ENCODE measurements at places on chromosomes 2 and 18.

GRCh38 chr2:44759823-44760222 lies 181.7 kb upstream of the SIX3 start:
- no peak for DNase-seq

- DNase-seq = no peak
Observed at GRCh38 chr2:70354264-70354949, 52.5 kb upstream of the FAM136A start.

DNA sequence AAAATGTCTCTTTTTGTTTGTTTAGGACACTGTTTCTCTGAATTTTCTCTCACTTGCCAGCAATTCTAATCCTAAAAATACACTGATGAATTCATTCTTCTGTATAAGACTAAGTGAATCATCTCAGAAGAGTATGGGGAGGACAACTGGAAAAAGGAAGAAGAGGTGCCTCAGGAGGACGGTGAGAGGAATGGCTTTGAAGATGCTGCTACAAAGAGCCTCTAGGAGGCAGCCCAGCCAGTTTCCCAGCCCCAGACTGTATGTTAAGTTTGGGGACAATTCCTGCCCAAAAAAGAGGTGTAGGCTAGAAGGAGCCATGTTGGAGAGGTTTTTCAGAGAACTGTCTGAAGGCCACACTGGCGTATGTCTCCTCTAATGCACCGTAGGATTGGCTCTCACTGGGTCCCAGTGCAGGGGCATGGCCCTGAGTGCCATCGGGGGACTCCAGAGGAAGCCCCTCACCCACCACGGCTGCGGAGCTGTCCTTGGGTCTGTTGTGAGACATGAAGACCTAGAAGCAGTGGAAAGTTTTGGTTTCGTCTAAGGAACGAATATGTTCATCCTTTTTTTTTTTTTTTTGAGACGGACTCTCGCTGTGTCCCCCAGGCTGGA lies 3.1 kb upstream of the SDC1 start:
- DNase-seq = no peak

DNA sequence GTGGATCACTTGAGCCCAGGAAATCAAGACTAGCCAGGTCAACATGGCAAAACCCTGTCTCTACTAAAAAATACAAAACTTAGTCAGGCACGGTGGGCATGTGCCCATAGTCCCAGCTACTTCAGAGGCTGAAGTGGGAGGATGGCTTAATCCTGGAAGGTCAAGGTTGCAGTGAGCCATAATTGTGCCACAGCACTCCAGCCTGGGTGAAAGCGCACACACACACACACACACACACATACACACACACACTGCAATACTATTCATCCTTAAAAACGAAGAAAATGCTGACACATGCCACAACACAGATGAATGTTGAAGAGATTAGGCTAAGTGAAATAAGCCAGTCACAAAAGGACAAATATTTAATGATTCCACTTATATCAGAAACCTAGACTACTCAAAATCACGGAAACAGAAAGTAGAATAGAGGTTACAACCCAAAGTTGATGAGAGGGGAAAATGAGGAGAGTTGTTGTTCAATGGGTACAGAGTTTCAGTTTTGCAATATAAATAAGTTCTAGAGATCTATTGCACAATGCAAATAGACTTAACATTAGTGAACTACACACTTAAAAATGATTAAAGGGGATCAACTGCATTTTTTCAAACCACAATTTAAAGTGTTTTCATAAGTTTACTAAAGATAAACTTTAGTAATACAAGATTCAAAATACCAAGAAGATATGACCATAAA lies 114.5 kb downstream of the USP34 start:
- DNase-seq = no peak

DNA sequence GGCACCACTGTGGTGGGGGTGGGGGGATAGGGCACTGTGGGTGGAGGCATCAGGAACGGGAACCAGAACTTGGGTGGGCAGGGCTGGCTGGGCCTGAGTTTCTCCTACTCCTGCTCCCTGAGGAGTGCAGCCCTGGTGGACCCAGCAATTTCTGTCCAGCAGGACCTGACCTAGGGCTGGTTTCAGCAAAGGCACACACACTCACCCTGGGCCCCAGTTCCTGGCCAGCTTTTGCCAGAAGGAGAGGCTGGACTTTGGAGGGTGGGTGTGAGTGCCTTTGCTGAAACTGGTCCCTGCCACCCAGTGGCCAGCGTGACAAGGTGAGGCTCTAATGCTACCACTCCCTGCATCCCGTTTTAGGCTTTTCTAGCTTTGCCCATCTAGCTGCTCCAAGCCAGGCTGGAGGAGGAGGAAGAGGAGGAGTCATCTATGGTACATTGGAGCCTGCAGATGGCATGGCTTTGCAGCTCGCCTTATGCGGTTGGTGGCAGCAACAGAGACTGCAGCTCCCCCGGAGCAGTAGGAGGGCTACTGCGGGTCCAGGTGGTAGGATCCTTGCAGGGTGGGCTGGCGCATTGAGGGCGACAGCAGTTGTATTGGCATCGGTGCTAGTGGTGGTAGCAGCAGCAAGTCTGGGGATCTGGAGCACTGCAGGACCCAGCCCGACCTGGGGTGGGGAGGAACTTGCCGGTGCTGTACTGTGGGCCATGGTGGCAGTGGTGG lies 40.4 kb upstream of the IMP4 start:
- DNase-seq = no peak

DNA sequence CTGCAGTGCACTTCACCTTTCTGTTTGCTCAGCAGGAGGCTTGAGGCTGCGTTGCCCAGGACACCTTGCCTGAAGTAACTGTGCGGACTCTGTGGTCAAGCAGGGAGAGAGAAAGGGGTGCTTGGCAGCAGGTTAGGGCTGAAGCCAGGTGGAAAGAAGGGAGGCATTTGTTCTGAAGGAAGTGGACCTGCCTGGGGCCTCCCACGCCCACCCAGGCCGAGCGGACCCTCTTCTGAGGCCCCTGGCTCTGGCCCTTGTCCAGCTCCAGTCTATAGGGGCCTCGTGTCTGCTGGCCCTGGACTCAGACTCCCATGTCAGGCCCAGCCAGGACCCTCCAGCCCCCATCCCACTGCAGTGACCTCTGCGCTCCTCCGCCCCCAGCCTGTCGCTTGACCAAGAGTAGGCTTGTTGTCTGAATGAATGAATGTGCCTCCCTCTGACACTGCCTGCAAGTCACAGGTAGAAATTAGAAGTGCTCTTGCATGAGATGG lies 2.5 kb downstream of the SNED1 start:
- no peak for DNase-seq

DNA sequence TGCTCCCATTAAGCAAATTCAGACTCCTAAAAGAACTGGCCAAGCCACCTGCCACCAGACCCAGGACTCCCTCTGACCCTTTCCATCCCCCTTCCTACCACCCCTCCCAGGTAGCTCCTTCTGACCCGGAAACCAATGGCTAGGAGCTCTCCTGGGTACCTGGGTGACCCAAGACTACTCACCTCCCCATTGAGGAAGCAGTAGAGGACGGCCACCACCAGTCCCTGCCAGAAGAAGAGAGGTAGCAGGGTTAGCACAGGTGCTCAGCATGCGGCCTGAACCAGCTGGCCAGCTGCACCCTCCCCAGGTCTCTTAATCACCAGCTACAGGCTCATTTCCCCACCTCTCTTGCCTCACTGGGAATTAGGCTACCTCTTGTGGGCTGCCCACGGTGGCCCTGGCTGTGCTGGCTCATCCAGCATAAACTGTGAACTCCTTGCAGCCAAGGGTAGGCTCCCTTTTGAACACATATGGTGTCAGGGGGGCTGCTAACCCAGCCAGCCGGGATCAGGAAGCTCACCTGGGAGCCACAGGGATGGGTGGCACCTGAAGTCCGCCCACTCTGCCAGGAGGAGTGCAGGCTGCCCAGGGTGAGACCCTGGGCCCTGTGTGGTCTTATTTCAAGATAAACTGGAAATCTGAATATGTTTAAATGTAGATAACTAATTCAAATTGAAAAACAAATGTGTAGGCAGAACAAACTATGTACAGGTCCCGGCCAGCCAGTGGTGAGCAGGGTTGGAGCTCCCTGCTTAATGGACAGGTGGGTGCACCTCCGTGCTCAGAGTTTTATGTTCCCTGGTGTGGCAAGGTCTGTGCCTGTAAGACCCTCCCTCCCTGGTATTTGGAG lies 9.9 kb downstream of the TMEM37 start:
- no peak for DNase-seq

DNA sequence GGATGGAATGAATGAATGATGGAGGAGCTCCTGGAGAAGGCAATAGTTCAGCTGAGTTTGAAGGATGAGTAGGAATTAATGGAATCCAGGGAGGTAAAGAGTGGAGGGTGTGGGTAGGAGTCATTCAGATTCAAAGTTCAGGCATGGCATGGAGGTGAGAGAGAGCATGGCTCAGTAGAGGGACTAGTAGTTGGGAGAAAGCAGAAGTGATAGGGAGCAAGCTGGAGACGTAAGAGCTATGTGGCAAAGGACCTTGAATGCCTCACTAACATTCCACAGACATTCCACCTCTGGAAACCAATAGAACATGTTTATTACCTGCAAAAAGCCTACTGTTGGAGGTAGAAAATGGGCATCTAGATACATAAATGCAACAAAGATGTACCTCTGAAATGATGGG lies 170.1 kb downstream of the HAUS1 start:
- no peak for DNase-seq

GRCh38 chr2:232571026-232571474 lies 20.6 kb downstream of the EIF4E2 start:
- DNase-seq = no peak

- no peak for DNase-seq
Observed at GRCh38 chr2:174211954-174212353, 36.4 kb downstream of the OLA1 start.

- peak; percentile 26 for DNase-seq
Observed at GRCh38 chr2:189570570-189571031, 10.0 kb downstream of the SLC40A1 start.

DNA sequence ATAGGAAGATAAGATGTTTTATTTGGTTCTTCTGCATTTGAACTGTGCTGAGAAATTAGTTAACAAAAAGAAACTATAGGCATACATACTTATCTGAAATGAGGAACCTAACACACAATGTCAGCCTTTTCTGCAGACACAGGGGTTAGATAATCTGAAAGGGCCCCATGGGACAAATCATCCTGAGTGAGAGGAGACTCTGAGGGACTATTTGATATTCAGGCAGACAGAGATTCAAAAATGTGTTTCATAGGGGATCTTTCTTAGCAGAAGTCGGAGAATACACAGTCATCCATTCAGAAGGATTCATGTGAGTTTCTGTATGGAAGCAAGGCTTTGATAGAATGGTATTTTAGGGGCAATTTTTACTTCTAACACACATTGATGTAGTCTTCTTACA lies 79.1 kb downstream of the NCKAP5 start:
- no peak for DNase-seq

DNA sequence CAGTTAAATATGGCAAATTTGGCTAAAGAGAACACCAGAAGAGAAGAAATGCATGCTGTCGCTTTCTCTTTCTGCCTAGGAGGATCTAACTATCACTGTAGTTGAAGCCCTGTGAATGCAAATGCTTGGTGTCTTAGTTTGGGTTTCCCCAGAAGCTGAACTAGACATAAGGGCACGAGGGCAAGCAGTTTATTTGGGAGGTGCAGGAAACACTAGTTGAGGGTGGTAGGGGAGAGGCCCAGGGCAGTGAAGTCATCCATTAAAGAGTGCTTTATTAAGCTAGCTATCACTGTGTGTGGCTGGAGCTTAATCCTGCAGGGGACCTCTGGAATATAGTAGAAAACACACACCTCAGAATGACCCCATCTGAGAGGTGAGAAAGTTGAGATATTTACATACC lies 639.8 kb upstream of the ZEB2 start:
- no peak for DNase-seq

DNA sequence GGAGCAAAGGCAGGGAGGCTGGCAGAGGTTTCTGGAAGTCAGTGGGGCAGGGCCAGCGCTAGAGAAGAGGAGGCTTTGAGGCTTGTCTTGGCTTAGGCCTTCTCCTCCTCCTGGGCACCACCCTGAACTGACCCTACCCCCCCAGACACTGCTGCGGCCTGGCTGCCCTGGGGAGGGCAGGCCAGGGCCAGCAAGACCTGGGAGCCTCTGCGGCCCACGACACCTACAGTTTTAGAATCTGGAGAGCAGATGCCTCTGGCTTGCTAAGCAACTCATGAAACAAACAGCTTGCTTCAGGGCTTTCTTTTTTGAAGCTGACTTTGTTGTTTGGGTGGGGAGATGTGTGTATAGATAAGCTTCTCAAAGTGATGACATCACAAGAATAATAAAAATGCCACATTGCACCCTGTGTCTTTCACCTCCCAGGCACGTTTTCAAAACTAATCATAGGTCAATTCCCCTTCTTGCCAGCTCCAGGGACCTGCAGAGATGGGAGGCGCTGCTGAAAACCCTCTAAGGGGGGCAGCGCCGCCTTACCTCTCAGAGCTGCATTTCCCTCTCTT lies 46.2 kb upstream of the SMAD7 start:
- DNase-seq = peak; percentile 60

- no peak for DNase-seq
Observed at GRCh38 chr2:241933179-241933911, 63.8 kb downstream of the RTP5 start.

DNA sequence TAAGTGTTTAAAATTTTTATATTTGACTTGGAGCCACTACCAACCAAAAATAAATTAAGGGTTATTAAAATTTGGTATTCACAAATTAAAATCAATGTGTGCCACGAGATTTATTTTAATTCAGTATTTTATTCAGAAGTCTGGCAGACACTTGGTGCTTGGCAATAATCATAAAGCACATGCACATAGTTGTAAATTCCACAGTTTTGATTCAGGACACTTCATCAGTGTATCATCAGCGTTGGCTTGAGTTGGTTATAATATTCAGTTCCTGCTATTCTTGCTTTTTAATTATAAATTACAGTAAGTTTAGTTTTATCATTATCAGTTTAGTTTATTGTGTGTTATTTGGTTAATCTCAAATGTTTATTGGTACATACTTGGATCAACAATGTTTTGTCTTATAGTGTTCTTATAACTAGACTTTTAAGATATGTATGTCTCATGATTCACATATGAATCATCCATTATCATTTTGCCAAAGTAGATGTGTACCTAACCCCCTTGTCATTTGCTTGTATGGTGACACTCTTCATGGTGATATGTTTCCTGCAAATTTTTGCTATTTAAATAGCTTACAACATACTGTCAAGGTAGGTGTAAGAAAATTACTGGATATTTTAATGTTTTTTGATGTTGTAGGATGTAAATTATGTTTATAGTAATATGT lies 237.9 kb downstream of the BABAM2 start:
- peak; percentile 49 for DNase-seq

- no peak for DNase-seq
Observed at GRCh38 chr2:20012282-20013125, at the start of gene MATN3. MATN3 (minus strand) TSS chr2:20012668; CDS start chr2:20012631, 37 bp downstream.
